Posterior cingulate gyrus (tissue), 11 donors: ENCODE measurements at places on chromosomes 6 and 20.

- DNase-seq = no peak
Measured at GRCh38 chr6:11366183-11366933, 133.9 kb upstream of the NEDD9 start.

GRCh38 chr6:10453596-10453995 lies 38.7 kb upstream of the TFAP2A start:
- DNase-seq = no peak

DNA sequence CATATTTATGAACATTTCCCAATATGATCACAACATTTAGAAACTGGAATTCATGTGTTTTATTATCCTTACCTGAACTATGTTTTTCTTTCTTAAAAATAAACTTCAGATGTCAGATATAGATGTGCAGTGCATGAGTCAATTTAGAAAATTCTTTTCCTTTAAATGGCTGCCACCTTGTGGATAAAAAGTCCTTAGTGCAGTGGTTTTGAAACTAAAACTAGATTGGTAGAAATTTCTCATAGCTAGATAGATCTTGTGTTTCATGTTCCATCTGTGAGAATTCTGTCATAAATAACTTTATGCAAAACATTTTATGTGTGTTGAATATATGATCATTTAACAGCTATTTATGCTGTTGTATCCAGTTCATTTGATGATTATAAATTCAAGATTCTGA lies 134.9 kb downstream of the KLHL32 start:
- no peak for DNase-seq

DNA sequence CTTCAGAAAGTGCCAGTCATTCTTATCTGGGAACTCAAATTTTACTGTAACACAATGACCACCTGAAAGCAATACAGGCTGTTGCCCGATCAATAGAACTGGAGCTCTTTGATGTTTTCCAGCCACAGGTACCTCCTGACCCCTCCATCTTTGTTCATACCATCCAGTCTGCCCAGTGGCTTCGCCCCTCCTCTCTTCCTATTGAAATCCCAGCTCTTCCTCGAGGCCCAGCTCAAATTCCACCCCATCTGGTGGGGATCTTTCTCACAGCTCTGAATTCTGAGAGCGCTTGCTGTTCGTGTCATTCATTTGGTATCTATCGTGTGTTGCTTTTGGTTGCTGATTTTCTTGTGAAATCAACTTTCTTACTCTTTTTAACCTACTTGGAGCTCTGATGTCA lies 87.9 kb upstream of the CNKSR3 start:
- DNase-seq = no peak

DNA sequence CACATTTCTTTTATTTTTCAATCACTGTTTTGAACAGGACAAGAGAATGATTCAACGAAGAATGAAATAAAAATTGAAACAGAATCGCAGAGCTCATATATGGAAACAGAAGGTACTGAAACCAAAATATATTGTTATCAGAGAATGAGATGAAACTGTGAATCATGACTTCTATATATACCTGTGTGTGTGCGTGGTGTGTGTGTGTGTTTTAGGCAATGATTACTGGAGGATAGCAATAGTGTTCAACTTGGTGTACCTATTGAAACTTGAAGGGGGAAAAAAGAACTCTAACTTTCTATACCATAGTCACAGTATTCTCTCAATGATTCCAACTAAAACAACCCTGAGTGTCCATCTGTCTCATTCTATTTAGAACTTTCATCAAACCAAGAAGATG lies 586.6 kb downstream of the KIF16B start:
- DNase-seq = no peak

DNA sequence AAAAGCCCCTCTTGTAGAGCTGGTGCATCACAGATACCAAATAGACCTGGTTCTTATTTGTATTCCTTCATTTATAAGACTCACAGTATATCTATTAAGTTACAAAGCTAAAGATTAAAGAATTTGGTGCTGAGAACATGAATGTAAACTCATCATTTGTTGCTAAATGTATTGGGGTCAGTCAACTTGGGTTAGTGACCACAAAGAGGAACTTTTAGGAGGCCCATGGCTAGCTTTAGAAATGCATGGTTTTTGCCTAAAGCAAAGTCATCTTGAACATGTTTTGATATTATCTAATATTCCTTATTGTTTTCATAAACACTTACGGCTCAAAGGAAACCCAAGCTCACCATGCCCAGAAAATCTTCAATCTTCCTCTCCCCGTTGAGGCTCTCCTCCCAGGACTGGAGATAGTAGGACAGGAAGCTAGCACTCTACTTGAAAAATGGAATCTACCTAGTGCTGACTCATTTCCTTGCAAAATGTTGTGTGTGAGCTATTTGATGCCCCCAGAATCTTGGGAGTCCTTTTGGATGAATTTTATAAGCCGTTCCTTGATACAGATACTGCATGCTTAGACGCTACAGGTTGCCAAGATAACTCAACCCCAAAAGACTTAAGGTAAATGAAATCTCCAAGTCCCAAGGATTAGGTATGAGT lies 121.4 kb downstream of the BMP2 start:
- DNase-seq = no peak

DNA sequence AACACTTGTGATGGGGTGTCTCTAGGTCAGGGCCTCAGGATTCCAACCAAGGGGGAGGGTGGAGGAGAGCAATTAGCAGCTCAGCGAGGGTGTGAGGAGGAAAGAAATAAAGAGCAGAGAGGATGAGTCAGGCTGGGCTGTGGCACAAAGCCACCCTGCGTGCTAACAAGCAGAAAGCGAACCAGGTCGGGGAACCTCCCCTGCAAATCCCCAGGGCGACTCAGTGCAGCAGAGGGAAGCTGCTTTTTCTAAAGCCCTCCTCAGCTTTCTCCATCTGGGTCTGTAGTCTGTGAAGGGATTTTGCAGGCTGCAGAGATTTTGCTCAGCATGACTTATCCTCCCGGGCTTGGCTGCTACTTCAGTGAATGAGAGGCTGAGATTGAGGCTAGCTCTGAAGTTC lies 6.6 kb upstream of the SPO11 start:
- no peak for DNase-seq

DNA sequence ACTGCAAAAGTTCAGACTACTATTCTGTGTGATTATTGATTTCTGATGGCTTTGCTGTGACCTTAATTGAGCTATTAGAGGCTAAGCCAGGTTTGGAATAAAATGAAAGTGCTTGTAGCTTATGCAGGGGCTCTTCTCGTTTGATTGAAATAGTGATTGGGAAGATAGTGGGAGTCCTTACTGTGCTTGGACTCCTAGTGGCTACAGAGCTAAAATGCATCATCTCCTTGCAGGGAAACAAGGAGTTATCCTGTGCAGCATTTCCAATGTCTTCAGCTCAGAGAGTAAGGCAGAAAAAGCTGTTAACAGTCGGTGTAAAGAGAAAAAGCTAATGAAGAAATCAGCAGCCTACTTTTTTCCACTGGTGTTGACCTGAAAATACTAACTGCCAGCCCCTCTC lies 173.5 kb downstream of the SLC35F1 start:
- no peak for DNase-seq

DNA sequence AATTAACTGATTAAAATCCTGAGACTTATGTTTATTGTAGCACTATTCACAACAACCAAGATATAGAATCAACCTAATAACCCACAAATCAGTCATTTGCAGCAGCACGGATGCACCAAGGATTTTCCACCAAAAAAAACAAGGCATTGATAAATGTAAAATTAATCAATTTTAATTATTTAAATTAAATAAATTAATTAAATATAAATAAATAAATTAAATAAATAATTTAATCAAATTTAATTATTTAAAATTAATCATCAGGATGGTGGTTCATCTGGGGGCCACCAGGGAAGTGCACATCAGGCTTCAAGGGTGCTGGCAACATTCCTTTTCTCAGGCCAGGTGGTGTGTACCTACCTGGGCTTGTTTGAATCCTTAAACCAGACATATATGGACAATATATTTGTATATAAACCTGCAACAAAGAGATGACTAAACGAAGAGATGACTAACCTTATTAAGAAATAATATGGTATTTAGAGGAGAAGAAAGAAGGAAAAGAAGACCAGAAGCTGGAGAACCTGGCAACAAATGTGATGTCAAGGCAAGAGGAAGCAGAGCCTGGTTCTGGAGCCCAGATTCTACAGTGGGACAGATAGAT lies 89.2 kb downstream of the CD164 start:
- DNase-seq = no peak

GRCh38 chr6:113112086-113112485 lies 745.1 kb upstream of the MARCKS start:
- no peak for DNase-seq

DNA sequence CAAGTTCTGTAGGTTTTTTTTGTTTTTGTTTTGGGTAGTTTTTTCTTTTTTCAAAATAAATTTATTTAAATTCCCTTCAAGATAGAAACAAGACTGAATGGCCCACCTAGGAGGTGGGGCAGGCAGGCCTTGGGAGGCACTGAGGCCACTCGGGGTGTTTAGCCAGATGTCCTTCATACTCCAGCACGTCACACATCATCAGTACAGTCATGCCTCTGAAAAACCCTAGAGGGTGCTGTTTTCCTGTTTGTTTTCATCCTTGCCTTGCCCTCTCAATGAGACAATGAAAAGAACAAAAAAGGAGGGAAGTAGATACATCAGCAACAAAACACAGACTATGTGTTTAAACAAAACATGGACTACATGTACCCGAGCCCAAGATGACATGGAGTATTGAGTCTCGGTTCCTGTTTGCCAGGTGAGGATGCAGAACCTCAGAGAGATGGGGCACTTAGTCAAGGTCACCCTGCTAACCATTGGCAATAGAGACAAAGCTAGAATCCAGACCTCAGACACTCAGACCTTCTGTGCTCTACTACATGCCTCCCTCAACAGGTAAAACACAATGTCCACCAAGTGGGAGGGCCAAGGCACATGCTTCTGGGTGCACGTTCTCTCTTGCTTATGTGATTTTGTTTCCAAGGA lies 26.8 kb upstream of the CLIC5 start:
- no peak for DNase-seq

GRCh38 chr6:164208371-164208770 lies 793.9 kb downstream of the QKI start:
- DNase-seq = no peak

GRCh38 chr20:31681128-31681727 lies 41.4 kb downstream of the BCL2L1 start:
- no peak for DNase-seq

DNA sequence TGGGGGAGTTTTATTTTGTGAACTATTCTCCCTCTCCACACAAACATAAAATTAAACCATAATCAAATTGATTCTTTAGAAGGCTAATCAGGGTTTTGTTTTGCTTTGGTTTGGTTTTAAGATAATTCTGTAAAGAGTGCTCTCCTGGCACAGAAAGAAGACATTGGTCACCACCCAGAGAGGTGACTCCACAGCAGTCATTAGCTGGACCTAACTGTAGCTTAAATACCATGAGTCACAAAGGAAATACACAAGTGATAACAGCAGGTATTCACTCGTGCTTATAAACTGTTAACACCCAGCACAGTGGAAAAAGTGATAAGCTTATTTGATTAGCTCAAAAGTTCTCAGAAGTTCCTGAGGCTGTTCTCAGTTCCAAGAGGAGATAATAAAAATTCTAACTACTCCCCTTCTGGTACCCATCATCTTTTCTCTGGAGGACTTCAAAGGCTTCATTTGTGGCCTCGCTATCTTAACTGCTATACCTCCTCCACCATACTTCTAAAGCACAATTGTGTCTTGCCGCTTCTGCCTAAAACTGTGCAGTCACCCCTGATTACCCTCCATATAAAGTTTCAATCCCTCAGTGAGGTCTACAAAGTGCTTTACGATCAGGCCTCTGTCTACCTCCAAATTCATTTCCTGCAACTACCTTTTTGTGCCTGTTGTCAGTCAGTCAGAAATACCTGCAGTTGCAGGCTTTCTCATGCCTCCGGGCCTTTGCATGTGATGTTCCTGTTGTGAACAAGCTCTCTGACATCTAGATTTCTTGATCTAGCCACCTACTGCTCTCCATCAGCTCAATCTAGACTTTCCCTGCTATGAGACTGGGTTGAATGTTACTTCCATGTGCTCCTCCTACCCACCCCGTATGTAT lies 201.1 kb downstream of the SAMD5 start:
- no peak for DNase-seq

DNA sequence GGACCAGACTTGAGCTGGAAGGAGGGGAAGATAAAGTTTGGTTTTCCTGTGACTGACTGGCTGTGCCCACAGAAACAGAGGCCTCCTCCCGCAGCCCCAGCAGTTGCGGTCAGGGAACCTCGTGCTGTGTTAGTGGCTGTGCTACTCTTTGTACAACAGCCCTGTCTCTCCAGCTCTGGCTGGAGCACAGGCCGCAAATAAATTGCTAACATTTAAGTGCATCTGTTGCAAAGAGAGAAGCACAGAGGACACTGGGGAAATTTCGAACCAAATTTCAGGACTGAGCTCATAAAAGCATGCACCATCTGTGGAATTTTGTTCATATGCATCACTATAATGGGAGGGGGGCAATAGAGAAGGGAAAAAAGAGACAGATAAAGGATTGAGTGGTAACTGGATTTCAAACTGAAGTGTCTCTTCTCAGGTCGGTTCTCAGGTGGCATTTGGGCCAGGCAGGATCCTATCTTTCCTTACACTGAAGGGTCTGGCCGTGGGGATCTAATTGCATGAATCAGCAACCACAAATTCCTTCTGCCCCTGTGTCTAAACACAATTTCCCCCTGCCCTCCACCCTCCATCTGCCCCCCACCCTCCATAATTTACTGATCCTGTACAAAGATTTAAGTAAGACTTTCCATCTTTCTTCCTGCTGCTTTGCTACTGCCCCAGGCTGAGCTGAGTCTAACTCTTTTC lies 88.9 kb upstream of the ATXN1 start:
- DNase-seq = no peak

DNA sequence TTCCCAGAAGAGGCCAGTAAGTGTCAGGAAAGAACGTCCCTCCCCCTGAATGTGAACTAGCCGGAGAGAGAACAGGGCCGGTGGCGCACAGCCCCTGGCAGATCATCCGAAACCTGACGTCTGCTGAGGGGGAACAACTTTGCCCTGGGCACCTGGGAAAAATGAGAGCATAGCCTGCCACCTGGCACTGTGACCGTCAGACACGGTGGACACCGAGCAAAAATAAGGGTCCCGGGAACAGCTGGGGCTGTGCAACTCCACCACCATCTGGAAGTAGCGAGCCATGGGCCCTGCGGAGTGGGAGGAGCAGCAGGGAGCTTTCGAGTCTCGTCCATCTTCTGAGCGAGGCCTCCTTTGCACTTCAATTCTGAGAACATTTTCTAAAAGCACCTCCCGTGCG lies 110.8 kb downstream of the EDN3 start:
- DNase-seq = no peak

DNA sequence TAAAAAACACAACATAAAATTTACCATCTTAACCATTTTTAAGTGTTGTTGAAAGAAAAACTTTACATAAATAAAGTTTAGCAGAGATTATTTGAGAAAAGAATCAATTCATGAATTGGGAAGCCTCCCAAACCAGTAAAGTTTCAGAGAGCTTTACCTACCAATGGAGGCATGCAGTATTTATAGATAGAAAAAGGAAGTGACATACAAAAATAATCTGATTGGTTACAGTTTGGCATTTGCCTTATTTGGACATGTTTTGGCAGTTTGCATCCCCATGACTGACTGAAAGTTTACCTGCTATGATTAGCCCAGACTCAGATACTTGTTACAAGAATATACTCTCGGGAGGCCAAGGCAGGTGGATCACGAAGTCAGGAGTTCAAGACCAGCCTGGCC lies 3.7 kb upstream of the CMTR1 start:
- DNase-seq = no peak
